Foreskin keratinocyte (primary cell): ENCODE measurements at places on chromosomes 11 and 22. TPM values are rescaled to one million over a fixed set of nuclear protein-coding genes. Genes with fewer than 3 reads are reported as not detected.

The BEST1 gene
- 0.07 and 0.10 TPM in 2 replicates for total RNA-seq

The APLNR gene
- not detected in 2 replicates for total RNA-seq

The SEZ6L gene
- not detected in 2 replicates for total RNA-seq

The TYR gene
- total RNA-seq = 0.04 and 0.20 TPM in 2 replicates

The SLC22A9 gene
- not detected in 2 replicates for total RNA-seq

The UBE4A gene
- 27.4 and 28.1 TPM in 2 replicates for total RNA-seq

The ANO3 gene
- not detected in 2 replicates for total RNA-seq

The AMBRA1 gene
- total RNA-seq = 17.8 and 18.4 TPM in 2 replicates

The ELMOD1 gene
- total RNA-seq = not detected in 2 replicates

The TMA7B gene
- not detected in 2 replicates for total RNA-seq

The RASSF10 gene
- total RNA-seq = 1.2 and 3.6 TPM in 2 replicates

The NPTXR gene
- 0.04 and 0.07 TPM in 2 replicates for total RNA-seq

The EHF gene
- 97.2 and 109 TPM in 2 replicates for total RNA-seq

The PAMR1 gene
- total RNA-seq = 0.46 and 0.68 TPM in 2 replicates

The TMEM191C gene
- 0.46 and 1.2 TPM in 2 replicates for total RNA-seq

The CNTF gene
- total RNA-seq = 1.6 and 1.7 TPM in 2 replicates

The SERPIND1 gene
- not detected in 2 replicates for total RNA-seq

The ARHGEF17 gene
- total RNA-seq = 8.7 and 9.7 TPM in 2 replicates

The TP53AIP1 gene
- total RNA-seq = 6.5 and 7.9 TPM in 2 replicates

The OR5D16 gene
- total RNA-seq = not detected in 2 replicates

The FJX1 gene
- total RNA-seq = 72.5 and 92.3 TPM in 2 replicates
